ENCODE measurements at places on chromosomes 4 and X.

DNA sequence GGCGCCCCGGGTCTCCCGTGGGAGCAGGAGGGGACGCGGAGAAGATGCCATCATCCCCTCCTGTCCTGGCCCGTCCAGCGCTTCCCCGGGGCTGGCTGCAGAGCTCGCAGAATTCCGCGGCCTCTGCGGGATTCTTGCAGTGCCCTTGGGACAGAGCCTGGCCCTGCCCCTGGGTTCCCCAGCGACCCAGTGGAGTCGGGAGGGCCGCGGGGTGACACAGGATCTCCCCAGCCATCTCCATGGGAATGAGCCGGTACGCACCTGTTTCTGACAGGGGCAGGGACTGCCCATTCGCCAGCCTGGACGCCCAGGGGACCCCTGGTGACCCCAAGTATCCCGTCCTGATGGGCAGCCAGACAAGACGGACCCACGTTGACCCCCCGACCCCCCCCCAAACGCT lies 482 bp downstream of the FAM9C start:
- no peak for DNase-seq

DNA sequence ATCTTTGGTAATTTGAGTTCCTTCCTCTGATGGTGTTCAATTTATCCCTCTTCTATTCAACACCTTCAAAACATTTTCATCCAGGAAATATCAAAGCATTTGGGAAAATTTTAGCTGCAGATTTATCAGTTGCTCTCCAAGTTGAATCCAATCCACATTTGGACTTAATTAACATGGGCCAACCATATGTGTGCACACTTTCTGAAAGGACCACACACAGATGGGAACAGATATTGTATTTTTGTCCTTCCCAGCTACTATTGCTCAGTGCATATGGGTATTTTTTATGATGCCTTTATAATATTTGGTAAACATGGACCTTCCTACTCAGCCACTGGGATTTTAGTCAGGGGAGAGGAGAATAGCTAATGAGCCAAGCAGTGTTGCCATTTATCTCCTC lies 65.2 kb downstream of the GLRA2 start:
- no peak for DNase-seq

DNA sequence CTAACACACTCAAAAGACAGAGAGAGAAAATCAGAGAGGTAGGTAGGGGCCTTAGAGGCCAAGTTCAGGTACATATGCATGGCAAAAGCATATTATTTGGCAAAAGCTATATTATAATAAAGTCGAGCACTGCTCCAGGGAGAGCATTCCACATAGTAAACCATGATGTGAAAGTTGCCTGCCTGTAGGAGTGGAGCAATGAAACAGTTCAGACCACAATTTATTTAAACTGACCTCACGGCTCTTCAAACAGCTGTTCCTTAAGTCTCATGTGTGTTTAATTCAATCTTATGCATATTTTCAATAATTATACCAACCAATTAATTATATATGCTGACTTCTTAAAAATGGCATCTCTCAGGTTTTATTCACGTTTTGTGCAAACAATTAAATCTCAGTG lies 3.3 kb downstream of the RFC1 start:
- no peak for DNase-seq

- no peak for DNase-seq
Observed at GRCh38 chr4:80220711-80221110, 23.4 kb downstream of the PRDM8 start.

DNA sequence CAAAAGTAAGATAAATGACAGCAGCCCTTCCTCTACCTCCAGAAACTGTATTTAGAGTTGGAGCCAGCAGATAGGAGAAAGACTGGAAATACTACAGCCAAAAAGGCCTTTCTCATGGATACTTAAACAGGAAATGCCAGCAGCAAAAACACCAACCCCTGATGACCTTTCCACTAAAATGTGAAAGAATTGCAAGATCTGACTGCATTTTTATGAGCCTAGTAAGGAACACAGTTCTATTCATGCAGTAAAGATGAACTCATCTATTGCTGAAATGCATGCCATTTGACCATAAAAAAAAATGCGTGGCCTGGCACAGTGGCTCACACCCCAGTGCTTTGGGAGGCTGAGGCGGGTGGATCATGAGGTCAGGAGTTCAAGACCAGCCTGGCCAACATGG lies 19.9 kb downstream of the ABCG2 start:
- DNase-seq, result no peak

DNA sequence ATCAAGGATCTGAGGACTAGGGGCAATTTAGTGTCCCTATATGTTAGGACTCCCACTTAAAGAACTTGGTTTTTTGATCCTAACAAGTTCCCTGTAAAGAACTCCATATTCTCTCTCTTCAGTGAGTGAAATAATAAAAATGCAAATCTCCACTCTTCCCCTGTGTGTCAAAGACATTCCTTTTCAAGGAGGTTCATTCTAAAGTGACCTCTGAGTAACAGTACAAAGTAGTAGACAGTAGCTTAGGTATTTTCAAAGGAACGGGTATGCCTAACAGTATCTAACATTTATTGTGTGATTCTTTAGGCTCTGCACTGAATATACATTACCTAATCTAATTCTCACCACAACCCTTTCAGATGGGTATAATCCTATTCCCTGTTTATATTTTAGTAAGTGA lies 58.4 kb upstream of the SCOC start:
- DNase-seq, result no peak

DNA sequence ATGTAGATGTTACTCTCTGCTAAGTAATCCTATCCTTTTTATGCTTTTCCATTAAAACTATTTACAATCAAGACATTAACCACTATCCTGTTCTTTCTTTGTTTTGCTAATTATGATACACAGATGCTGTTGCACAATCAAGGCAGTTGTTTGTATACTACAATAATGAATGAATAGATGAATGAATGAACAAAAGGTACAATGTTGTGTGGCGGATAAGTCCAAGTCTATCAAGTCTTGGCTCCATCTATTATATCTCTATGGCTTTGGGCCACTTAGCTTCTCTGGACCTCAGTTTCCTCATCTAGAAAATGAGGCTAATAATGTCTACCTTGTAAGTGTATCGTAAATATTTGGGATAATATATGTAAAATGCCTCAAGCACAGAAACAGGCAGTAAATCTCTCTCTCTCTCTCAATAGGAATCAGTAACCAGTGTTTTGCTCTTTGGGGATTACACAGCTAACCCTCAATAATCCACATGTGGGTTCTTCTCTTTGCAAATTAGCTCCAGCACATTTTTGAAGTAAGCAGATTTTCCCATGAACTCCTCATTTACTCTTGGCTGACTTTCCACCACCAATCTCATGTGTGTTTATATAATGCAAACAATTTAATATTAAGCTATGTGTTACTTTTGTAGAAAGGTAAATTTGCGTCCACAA lies 27.8 kb upstream of the TSPAN5 start:
- DNase-seq, result no peak

DNA sequence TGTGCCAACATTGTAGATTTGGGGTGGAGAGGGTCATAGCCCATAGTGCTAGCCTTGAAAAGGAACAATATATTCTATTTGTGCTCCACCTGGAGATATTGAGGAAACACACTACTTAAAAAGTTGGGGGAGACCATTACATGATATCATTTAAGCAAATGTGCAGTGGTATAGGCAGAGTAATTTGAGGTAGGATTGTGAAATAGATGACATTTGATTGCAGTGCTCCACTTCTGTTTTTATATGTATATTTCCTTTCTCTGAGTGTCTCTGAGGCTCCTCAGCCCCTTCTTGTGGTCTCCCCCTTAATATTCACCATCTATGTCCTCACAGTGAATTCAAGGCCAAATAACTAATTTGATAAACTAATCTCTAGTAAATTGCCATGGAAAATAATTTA lies 85.6 kb upstream of the NMU start:
- no peak for DNase-seq

DNA sequence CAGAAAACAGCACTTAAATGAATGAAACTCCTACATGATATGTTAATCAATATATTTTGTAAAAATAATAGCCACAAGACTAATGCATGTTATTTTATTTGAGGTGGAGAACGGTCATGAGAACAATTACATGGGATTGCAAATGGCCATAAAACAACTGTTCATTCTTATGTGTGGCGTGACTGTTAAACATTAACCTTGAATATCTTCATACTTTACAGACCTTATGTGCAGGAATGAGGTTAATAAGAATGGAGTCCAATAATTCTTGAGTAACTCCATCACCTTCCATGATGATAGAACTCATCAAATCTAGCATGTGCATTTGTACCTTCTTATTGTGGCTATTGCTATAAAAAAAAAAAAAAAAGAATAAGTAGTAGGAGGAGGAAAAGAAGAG lies 55.3 kb downstream of the PDS5A start:
- no peak for DNase-seq

GRCh38 chr4:177033632-177034031 lies 240.9 kb upstream of the VEGFC start:
- DNase-seq, result no peak

GRCh38 chrX:30388325-30388724 lies 79.1 kb upstream of the NR0B1 start:
- DNase-seq, result no peak

GRCh38 chr4:68803013-68803412 lies 12.8 kb upstream of the UGT2B10 start:
- no peak for DNase-seq

- DNase-seq, result no peak
Observed at GRCh38 chr4:16508968-16509367, 282.7 kb upstream of the TAPT1 start.

DNA sequence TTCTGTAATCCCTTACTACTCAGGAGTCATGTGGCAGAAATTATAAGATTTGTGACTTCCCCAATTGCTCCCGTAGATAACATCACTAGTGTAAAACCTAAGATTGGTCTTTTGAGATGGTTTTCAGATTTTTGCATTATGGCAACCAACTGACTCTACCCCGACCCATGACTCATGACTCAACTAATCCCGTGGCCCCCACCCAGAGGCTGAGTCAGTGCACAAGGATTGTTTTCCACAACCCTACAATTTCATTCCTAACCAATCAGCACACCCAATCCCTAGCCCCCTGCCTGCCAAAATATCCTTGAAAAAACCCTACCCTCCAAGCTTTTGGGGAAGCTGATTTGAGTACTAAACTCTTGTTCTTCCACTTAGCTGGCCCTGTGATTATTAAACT lies 109.4 kb upstream of the FAM9C start:
- DNase-seq, result no peak
